ENCODE measurements at places on chromosomes 2 and 18. TPM values are rescaled to one million over a fixed set of nuclear protein-coding genes. Genes with fewer than 3 reads are reported as not detected.

The STARD6 gene
- not detected for total RNA-seq

The TLX2 gene
- total RNA-seq: 0.26 TPM

The NLRC4 gene
- not detected for total RNA-seq

The ATP9B gene
- 18.6 TPM for total RNA-seq

The MATN3 gene
- total RNA-seq: 9.1 TPM

The SEMA4C gene
- total RNA-seq: 81.6 TPM

The C2orf66 gene
- total RNA-seq: not detected

Measured in WTC11 (cell line).